ENCODE measurements at places on chromosomes 7 and 10. TPM values are rescaled to one million over a fixed set of nuclear protein-coding genes. Genes with fewer than 3 reads are reported as not detected.

Gene LFNG
- total RNA-seq, result 105 TPM

Gene KIF5B
- 153 TPM for total RNA-seq

Gene GALNT17
- total RNA-seq, result 1.3 TPM

- H3K4me1 ChIP-seq, result no peaks in the 10 kb centered on the region
- H3K36me3 ChIP-seq, result no peaks in the 10 kb centered on the region
- DNase-seq, result no peak
- H3K4me3 ChIP-seq, result no peak overlapping the region
Observed at GRCh38 chr7:120060281-120060680, 212.7 kb upstream of the KCND2 start.

DNA sequence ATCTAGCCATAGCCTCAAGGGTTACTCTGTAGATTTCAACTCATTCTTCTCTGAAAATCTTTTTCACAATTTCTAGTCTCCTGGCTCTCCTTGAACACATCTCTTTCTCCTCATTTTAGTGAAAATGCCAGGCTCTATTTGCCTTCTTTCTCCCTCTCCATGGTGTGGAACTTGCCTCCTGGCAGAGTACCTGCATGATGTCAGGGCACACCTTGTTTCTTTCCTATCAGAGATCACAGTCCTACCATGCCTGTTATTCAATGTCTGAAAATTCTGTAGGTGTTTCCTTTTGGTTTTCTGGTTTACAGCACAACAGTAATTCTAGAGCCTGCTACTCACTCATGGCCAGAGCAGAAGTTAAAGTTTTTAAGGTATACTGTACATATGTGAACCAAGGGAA lies 237.8 kb downstream of the ADK start:
- H3K4me3 ChIP-seq, result no peak overlapping the region
- no peak overlapping the region for H3K27ac ChIP-seq
- no peaks in the 10 kb centered on the region for H3K36me3 ChIP-seq
- DNase-seq, result no peak
- H3K4me1 ChIP-seq, result no peaks in the 10 kb centered on the region

- no peak for DNase-seq
- peaks cover 8% of the 10 kb centered on the region for H3K4me1 ChIP-seq
- peak overlapping the region; percentile 62 for H3K27ac ChIP-seq
- no peaks in the 10 kb centered on the region for H3K27me3 ChIP-seq
- no peaks in the 10 kb centered on the region for H3K36me3 ChIP-seq
Observed at GRCh38 chr10:30999070-30999712, 32.5 kb downstream of the ZNF438 start.

- H3K4me1 ChIP-seq, result no peaks in the 10 kb centered on the region
- H3K36me3 ChIP-seq, result no peaks in the 10 kb centered on the region
- no peak overlapping the region for H3K27ac ChIP-seq
- no peaks in the 10 kb centered on the region for H3K27me3 ChIP-seq
- no peak overlapping the region for H3K4me3 ChIP-seq
- peak; percentile 32 for DNase-seq
Observed at GRCh38 chr7:46525876-46526275, 604.8 kb upstream of the IGFBP3 start.

DNA sequence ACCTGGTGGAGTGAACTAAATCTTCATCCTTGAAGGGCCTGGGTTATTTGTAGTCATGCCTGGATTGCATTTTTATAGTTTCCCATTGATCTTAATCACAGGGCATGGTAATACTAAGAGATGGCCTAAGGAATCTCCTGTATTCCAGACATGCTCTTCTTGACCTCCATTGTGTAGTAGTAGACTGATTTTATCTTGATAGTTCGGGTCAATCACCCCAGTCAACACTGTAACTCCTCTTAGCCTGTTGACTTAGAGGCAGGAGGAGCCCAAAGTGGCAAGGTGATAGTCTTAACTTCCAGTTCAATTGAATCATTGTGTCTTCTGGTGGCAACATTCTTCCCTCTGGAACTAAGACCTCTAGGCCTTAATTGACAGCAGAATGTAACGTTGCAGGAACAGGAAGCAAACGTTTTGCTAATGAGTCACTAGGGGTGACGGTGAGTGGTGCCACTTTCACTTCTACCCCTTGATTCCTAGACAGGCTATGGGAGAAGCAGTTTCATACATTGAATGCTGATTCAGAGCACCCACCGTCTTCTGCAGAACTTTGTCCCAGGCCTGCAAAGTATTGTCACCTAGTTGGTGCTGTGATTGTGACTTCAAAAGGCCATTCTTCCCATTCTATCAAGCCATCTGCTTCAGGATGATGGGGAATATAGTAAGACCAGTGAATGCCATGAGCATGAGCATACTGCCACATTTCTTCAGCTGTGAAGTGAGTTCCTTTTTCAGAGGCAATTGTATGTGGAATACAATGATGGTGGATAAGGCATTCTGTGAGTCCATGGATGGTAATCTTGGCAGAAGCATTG lies 24.0 kb upstream of the PAPSS2 start:
- H3K27me3 ChIP-seq, result no peaks in the 10 kb centered on the region
- no peaks in the 10 kb centered on the region for H3K36me3 ChIP-seq
- no peak overlapping the region for H3K4me3 ChIP-seq
- no peak for DNase-seq
- no peaks in the 10 kb centered on the region for H3K4me1 ChIP-seq
- H3K27ac ChIP-seq, result no peak overlapping the region
